ENCODE measurements at places on chromosomes 1 and 21. TPM values are rescaled to one million over a fixed set of nuclear protein-coding genes. Genes with fewer than 3 reads are reported as not detected.

DNA sequence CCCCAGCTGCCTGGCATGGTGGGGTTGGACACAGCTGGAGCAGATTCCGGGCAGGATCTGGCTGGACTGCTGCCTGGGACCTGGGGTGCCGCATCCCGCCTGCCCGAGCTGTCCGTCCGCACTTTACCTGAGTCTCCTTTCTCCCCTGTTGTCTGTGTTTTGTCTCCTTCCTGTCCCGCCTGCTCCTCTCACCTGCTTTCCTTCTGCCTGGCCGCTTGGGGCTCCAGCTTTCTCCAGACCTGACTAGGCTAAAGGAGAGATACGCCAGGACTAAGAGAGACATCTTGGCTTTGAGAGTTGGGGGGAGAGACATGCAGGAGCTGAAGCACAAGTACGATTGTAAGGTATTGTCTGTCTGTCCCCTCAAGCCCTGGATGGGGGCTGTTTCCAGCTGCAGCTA is 73.3 kb downstream of the ARHGEF10L start:
- H3K36me3 ChIP-seq: peaks cover 5% of the 10 kb centered on the region
- no peak overlapping the region for H3K4me3 ChIP-seq
- no peaks in the 10 kb centered on the region for H3K27me3 ChIP-seq
- no peak for DNase-seq
- H3K4me1 ChIP-seq: no peaks in the 10 kb centered on the region

DNA sequence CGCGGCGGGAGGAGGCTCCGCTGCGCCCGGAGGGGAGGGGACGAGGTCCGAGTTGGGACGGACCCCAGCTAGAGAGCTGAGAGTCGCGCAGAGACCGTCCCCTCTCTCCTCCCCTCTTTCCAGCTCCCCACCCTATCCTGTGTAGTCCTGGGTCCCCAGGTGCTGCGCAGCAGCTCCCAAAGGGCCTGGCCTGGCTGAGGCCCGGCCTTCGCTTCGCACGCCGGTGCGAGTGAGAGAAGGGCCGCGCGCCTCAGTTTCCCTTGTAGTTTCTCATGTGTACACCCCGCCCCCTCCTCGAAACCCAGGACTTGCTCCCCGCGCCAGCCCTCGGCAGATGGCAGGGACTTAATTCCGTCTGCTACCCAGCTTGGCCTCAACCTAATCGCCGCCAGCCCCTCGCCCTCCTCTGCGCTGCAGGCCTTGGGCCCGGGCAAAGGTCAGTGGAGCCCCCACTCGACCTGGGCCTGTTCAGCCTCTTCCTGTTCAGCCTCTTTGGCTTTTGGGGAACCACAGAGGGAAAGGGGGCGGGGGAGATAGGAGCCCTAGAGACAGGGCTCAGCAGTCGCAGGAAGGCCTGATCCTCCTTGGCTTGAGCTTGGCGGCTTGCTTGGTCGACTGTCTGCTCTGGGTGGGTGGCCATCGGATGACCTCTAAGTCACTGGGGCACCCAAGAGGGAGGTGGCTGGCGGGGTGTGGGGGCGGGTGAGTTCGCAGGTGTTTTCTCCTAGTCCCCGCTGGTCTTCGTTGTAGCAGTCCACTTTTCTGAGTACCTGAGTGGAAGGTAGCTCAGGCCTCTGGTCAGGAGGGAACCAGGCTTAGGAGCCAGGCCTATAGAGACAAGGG is 1.0 kb downstream of the ZNF687 start:
- peaks cover 16% of the 10 kb centered on the region for H3K4me1 ChIP-seq
- peak overlapping the region; percentile 97 for H3K27ac ChIP-seq
- DNase-seq: peak; percentile 32
- H3K36me3 ChIP-seq: peaks cover 5% of the 10 kb centered on the region

GRCh38 chr1:116076831-116077230 is 34.4 kb upstream of the MAB21L3 start:
- H3K36me3 ChIP-seq: peaks cover under 1% of the 10 kb centered on the region
- H3K27me3 ChIP-seq: no peaks in the 10 kb centered on the region
- no peak overlapping the region for H3K27ac ChIP-seq
- peaks cover 4% of the 10 kb centered on the region for H3K4me1 ChIP-seq

- H3K36me3 ChIP-seq: no peaks in the 10 kb centered on the region
- peak overlapping the region; percentile 81 for H3K27ac ChIP-seq
- H3K27me3 ChIP-seq: no peaks in the 10 kb centered on the region
- no peak for DNase-seq
- H3K4me1 ChIP-seq: peaks cover 4% of the 10 kb centered on the region
These were observed 1.1 kb downstream of the EEIG2 start for GRCh38 chr1:108560874-108561459.

- H3K27me3 ChIP-seq: no peaks in the 10 kb centered on the region
- H3K27ac ChIP-seq: no peak overlapping the region
- no peak for DNase-seq
- H3K36me3 ChIP-seq: no peaks in the 10 kb centered on the region
These were observed 89.6 kb downstream of the AK5 start for GRCh38 chr1:77371396-77371795.

GRCh38 chr1:218347336-218347722 is 2.2 kb downstream of the TGFB2 start:
- no peaks in the 10 kb centered on the region for H3K27me3 ChIP-seq
- H3K4me3 ChIP-seq: no peak overlapping the region
- peaks cover 4% of the 10 kb centered on the region for H3K36me3 ChIP-seq
- H3K27ac ChIP-seq: peak overlapping the region; percentile 90

DNA sequence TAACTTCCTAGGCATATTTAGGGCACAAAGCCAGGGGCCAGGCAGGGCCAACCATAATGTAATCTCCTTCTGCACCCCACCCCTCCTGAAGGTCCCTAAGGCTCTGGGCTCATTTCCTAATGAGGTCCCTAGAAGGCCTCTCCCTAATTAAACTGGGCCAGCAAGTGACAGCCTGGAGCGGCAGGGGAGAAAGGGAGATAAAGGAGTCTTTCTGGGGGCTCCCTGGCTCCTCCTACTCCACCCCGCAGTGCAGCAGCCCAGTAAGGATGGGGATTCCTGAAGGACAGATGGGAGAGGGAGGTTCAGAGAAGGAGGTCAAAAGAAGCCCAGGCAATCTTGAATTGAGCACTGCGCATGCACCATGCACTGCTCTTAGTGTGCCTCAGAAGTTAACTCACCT is 12.8 kb downstream of the LRP8 start:
- H3K4me1 ChIP-seq: no peaks in the 10 kb centered on the region
- no peaks in the 10 kb centered on the region for H3K27me3 ChIP-seq

- H3K36me3 ChIP-seq: peaks cover 10% of the 10 kb centered on the region
- no peaks in the 10 kb centered on the region for H3K27me3 ChIP-seq
- peaks cover 36% of the 10 kb centered on the region for H3K4me1 ChIP-seq
- H3K4me3 ChIP-seq: no peak overlapping the region
- peak overlapping the region; percentile 86 for H3K27ac ChIP-seq
These were observed 21.1 kb upstream of the ETS2 start for GRCh38 chr21:38784458-38785266.

DNA sequence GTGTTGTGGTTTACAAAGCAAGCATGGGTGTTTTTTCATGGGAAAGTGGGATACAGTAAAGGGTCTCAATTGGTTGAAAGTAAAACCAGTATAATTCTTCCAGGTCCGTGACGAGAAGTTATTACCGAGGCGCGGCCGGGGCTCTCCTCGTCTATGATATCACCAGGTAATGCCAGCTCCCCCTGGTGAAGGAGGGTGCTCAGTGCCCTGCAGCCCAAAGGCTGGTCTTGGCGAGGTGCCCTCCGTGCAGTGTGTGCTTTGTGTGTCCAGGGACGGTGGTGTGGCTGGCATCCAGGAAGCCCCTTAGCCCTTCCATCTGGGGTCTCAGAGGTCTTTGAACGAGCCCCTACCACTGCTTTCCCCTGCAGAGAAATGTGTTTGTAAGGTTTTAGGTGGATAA is 24.8 kb downstream of the RAB4A start:
- no peak overlapping the region for H3K27ac ChIP-seq
- H3K27me3 ChIP-seq: no peaks in the 10 kb centered on the region
- peaks cover 26% of the 10 kb centered on the region for H3K4me1 ChIP-seq
- DNase-seq: no peak

DNA sequence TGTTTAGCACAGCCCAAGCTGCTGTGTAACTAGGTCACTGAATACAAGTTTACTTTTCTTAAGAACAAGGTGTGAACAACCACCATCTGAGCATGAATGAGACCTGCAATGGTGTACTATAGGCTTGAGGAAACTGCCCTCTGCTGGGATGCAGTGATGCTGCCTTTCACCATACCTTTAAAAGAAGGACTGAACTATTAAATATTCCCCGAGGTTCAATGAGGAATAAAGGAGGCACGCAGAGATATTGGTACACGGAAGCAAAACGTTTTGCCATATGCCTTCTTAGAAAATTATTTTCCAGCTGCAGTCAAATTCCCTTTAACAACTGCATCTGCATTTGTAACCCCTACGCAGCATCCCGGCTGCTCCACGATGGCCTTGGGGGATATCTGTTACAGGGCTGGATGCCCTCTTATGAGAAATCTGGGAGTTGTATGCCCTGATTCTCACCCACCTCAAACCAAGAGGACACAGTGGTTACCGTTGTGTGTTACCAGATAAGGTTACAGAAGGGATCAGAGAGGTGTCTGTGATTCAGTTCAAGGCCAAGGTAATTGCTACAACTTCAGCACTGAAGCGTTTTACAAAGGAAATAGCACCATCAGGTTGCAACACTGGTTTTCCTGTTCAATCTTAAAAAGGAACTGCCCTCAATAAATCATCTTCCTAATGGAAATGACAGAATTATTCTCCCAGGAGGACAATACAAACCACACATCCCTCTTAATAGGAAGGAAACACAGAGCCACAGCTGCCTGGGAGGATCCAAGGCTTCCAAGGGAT is 470.5 kb downstream of the LTN1 start:
- no peak overlapping the region for H3K4me3 ChIP-seq
- no peaks in the 10 kb centered on the region for H3K36me3 ChIP-seq
- no peaks in the 10 kb centered on the region for H3K4me1 ChIP-seq
- DNase-seq: no peak
- H3K27ac ChIP-seq: no peak overlapping the region

DNA sequence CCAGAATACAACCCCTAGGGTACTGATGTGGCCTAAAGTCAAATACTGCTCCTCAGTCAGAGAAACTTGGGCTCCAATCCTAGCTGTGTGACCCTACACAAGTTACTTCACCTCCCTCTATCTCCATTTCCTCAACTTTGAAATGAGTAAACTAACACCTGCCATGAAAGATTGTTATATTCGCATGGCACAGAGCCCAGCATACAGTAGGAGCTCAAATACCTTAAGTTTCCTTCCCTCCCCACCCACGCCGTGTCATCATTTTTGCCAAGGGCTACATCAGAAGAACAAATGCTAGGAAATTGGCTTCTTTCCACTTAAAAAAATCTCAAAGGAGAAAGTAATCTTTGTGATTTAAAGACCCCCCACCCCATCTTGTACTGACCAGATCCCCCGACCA is 22.2 kb upstream of the ZNF362 start:
- peaks cover 16% of the 10 kb centered on the region for H3K4me1 ChIP-seq
- no peak overlapping the region for H3K4me3 ChIP-seq
- H3K27me3 ChIP-seq: no peaks in the 10 kb centered on the region
- DNase-seq: no peak
- H3K36me3 ChIP-seq: no peaks in the 10 kb centered on the region

DNA sequence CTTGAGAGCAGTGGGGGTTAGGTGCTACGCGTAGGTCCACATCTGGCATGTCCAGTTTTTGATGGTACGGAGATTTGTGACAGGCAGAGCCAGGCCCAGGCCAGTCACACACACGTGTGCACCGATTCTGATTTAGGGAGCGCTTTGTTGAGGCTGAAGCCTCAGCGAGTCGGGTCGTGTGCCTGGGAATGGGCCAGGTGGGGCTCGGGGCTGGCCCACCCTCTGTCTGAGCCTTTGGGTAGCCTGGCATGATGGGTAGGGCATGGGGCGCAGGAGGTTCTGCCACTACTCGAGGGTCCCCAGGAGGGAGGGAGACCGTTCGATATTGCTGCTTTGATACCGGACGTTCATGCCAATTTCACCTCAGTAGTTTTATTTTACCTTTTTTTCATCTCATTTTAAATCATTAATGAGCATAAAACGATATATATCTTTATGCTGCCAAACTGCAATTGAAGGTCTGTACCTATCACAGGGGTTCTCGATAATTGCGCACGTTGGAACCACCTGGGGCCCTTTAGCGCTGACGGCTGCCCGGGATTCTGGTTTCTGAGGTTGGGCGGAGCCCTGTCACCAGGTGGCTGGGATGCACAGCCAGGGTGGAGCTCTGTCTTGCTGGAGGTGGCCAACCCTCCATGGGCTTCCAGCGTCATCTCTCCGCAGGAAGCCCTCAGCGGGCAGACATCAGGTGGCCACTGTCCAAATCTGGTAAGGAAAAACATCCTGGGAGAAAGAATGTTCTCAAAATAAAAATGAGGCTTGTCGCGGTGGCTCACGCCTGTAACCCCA is 71.9 kb downstream of the SCCPDH start:
- H3K27ac ChIP-seq: no peak overlapping the region
- no peak overlapping the region for H3K4me3 ChIP-seq
- peaks cover 17% of the 10 kb centered on the region for H3K4me1 ChIP-seq
- H3K36me3 ChIP-seq: peaks cover 1% of the 10 kb centered on the region
- H3K27me3 ChIP-seq: peaks cover 5% of the 10 kb centered on the region

- peaks cover 20% of the 10 kb centered on the region for H3K27me3 ChIP-seq
- peaks cover 4% of the 10 kb centered on the region for H3K36me3 ChIP-seq
- no peak overlapping the region for H3K27ac ChIP-seq
- H3K4me1 ChIP-seq: peaks cover 22% of the 10 kb centered on the region
These were observed 221.6 kb downstream of the LTN1 start for GRCh38 chr21:28770867-28771661.

DNA sequence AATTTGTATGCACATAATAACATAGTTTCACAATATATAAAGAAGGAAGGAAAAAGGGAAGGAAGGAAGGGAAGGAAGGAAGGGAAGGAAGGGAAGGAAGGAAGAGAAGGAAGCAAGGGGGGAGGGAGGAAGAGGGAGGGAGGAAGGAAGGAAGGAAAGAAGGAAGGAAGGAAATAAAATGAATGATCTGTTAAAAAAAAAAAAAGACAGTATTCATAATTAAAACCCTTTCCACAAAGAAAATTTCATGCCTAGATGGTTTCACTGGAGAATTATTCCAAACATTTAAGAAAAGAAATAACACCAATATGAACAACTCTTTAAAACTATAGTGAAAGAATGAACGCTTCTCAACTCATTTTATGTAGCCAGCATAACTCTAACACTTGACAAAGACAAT is 44.8 kb downstream of the CDKN2C start:
- H3K4me1 ChIP-seq: no peaks in the 10 kb centered on the region
- H3K36me3 ChIP-seq: no peaks in the 10 kb centered on the region
- H3K4me3 ChIP-seq: no peak overlapping the region

- no peak overlapping the region for H3K4me3 ChIP-seq
- no peaks in the 10 kb centered on the region for H3K27me3 ChIP-seq
- peaks cover 19% of the 10 kb centered on the region for H3K36me3 ChIP-seq
These were observed 7.7 kb downstream of the P3H1 start for GRCh38 chr1:42759114-42759513.

- H3K36me3 ChIP-seq: no peaks in the 10 kb centered on the region
- no peak overlapping the region for H3K27ac ChIP-seq
- H3K4me1 ChIP-seq: peaks cover 3% of the 10 kb centered on the region
- no peak for DNase-seq
- no peak overlapping the region for H3K4me3 ChIP-seq
These were observed 55.8 kb upstream of the PRDX6 start for GRCh38 chr1:173421286-173421685.

The SLC19A2 gene
- total RNA-seq: 18.1 TPM

The SMCP gene
- not detected for total RNA-seq

The NFASC gene
- 6.9 TPM for total RNA-seq

The SIK1 gene
- total RNA-seq: 8.1 TPM

The YRDC gene
- total RNA-seq: 15.0 TPM

The LCE1B gene
- total RNA-seq: not detected

The KIAA0040 gene
- 2.4 TPM for total RNA-seq

The NHLH1 gene
- 0.96 TPM for total RNA-seq

The NOS1AP gene
- 6.0 TPM for total RNA-seq

The POFUT2 gene
- 47.8 TPM for total RNA-seq

All from progenitor cell of endocrine pancreas (in vitro differentiated cells).